Fibroblast of lung (primary cell): ENCODE measurements at places on chromosomes 12 and 14. TPM values are rescaled to one million over a fixed set of nuclear protein-coding genes. Genes with fewer than 3 reads are reported as not detected.

Gene CCDC184
- under 0.01 and 0.17 TPM in 2 replicates for total RNA-seq

Gene COX8C
- 0.33 TPM in 1 of 2 replicates, not detected in the other for total RNA-seq

Gene GPR84
- total RNA-seq: not detected in 2 replicates

DNA sequence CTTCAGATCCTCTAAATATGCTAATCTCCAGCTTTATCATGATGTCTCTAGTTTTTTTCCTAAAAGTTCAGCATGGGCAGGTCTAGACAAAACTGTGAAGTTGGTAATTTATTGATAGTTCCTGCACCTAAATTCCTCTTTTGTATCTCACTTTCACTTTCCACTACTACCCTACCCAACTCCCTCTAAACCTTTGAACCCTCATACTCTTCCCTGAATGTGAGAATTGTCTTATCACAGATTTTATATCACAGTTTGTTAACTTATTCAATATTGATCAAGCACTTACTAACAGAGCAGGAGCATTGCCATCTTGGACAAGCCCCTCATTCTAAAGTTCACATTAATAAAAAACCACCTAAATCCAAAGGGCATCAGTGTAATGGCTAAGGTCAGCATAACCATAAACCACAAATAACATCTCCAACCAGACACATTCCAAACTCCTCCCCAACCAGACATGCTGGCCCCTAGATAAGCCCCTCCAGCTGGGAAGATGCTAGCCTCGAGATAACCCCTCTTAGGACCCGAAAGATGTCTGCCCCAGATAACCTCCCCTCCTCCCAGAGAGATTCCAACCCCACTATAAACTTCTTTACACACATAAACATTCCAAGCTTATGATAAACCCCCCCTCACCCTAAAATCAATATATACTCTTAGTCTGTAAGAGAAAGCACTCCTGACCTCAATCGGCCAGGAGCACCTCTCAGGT lies 78.7 kb downstream of the FSCB start:
- no peak for DNase-seq

GRCh38 chr12:57797933-57798332 lies 15.3 kb downstream of the TSFM start:
- no peak for DNase-seq

DNA sequence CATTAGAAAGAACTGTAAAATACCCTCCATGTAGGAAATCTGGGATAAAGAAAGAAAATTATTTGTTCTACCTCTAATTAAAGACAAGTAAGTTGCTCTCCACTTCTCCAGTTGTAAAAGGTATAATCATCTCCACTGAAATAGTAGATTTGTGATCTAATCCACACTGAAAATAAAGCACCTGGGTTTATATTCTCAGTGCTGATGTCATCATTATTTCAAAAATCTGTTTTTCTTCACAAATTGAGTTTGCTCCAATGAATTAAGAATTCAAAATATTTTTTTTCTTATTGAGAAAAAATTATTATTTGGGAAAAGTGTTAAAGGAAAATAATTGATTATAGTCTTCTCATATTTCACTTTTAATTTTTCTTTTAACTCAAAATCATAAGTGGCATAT lies 869.2 kb downstream of the SLC16A7 start:
- no peak for DNase-seq

GRCh38 chr12:115296613-115297198 lies 612.7 kb upstream of the TBX3 start:
- DNase-seq: no peak
